HuH-7.5 (cell line): ENCODE measurements at places on chromosomes 12 and 14.

DNA sequence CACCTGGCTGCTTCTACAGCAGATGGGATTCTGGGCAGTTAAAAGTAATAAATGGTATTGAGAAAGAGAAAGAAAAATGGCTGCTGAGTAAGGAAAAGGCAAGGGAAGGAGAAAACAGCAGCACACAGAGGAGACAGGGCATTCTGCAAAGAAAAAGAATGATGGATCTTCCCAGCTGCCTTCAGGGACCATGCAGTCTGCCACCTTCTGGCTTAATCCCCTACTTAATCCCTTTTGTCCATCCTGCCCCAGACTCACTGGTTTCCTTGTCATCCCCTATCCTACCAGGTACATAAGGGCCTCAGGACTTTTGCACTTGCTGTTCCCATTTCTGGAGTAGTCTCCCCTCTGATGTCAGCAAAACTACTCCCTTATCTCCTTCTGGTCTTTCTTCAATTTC is 107.6 kb downstream of the GAS2L3 start:
- no peak for DNase-seq

DNA sequence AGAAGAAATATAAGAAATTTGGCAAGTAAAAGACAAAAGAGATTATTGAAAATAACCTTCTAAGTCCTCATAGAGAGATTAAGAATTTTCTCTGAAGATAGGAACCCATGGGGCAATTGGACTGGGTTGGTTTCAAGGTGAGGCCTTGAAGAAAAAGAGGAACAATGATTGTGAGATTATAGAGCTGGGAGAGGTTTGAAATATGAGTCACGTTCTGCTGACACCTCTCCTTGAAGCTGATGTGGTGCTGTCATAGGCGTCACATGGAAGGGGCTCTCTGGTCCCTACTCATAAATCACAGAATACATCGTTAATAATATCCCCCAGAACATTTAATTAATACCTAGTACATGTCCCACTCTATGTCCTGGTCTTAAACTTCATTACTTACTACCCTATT is 227.6 kb upstream of the PDE3A start:
- DNase-seq, result no peak

- no peak for DNase-seq
Measured at GRCh38 chr12:79174626-79175025, 310.1 kb downstream of the SYT1 start.

- no peak for DNase-seq
Measured at GRCh38 chr12:4274396-4275015, 944 bp downstream of the CCND2 start.

- DNase-seq, result peak; percentile 68
Measured at GRCh38 chr14:70416725-70417349, at the start of gene SYNJ2BP. Gene SYNJ2BP (minus strand): TSS chr14:70417090. CDS start chr14:70416963, 127 bp downstream.

DNA sequence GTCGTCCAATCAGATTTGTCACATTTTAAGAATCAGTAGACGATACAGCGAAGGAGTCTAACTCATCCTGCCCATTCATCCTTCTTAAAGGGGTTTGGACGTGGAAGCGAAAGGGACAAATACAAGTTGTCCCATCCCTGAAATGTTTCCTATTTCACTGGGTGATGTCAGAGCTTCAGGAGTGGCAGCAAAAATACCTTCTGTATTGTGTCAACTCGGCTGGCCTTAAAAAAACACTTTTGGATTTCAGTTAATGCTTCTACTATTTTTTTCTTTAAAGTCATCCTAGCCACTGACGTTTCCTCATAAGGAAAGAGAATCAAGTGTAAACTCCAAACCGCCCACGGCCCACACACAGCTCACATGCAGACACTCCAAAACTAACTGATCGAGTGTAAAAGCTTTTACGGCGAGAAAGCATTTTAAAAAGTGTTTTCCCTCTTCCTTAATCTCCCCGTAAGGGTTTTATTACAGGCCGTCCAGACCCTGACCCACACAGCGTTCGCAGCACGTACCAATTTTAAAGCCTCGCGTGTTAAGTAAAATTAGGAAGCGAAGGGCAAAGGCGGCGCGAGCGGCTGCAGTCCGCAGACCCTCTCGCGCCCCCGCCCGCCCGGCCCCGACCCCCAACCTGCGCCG is 593 bp downstream of the CFL2 start:
- no peak for DNase-seq

DNA sequence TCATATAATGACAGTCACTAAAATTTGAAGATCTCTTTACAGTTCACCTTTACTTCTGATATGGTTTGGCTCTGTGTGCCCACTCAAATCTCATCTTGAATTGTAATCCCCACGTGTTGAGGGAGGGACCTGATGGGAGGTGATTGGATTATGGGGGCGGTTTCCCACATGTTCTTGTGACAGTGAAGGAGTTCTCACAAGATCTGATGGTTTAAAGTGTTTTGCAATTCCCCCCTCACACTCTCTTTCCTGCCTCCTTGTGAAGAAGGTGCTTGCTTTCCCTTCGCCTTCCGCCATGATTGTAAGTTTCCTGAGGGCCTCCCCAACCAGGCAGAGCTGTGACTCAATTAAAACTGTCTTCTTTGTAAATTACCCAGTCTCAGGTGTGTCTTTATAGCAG is 27.3 kb upstream of the CD9 start:
- no peak for DNase-seq

DNA sequence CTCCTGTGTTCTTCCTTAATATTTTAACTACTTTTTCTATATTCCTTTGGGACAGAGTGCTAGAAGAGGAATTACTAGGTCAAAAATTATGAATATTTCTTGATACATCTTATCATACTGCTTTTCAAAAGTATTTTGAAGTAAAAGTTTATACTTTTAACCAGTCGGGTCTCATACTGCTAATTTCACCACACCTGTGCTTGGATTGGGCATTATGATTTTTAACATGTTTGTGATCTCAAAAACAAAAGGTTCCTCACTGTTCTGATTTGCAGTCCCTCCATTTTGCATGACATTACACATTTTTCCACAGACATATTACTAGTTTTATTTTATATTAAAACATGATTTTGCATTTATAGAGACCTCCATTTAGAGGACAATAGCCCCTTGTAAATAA is 32.9 kb downstream of the MRPL42 start:
- DNase-seq, result no peak

- peak; percentile 2 for DNase-seq
Measured at GRCh38 chr14:33475623-33476022, 475.3 kb downstream of the EGLN3 start.

GRCh38 chr14:41505491-41505890 is 101.2 kb upstream of the LRFN5 start:
- no peak for DNase-seq

- DNase-seq, result no peak
Measured at GRCh38 chr14:91317381-91318308, 73.1 kb upstream of the GPR68 start.

DNA sequence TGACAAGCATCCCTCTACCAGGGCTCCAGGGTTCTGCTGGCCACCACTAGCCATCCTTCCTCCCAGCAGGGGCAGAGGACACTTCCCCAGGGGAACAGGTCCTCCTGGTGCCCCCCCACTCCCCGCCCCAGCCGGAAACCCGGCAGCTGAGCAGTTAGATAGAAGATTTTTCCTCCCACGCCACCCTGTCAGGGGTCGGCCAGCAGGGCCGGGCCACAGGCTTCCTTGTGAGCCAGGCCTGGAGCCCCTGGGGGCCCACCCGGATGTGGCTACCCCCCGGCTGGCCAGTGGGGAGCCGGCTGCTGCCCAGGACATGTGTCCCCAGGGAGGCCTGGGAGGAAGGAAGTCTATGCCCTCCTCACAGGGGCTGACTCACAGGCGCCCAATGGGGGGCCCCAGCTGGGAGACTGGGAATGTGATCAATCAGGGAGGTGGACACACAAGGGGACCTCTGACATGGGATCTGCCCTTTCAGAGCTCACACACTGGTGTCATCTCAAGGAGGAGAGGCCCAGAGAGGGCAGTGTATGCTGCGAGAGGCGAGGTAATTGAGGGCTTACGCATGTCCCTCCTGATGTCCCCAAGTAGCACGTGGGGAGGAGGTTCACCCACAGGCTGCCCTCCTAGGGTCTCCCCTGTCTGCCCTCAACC is 4.2 kb downstream of the SH2B3 start:
- no peak for DNase-seq

DNA sequence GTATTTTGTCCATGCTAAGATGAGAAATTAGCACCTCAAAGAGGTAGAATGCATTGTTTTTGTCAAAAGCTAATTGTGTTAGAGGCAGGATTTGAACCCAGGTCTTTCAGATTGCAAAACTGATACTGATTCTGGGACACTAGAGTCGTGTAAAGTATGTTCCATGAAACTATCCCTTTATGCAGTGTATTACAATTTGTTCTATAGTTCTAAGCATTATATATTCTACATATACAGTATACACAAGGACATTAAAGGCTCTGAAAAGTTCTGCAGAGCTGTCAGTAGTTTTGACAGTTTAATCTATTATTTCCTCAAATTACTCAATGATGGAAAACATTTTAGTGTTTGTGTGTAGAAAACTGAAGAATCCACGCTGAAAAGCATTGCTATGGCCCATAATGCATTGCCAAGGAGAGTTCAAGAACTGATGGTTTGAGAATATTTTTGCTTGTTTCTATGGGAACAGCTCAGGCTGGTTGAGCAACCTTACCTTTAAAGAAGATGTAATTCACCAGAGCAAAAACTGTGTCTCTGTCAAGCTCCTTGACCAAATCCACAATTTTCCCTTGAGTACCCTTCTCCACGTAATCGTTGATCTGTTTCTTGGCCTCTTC is 6.2 kb downstream of the SERPINA1 start:
- no peak for DNase-seq
